ENCODE measurements at places on chromosomes 3 and 15. TPM values are rescaled to one million over a fixed set of nuclear protein-coding genes. Genes with fewer than 3 reads are reported as not detected.

The AADACL2 gene
- total RNA-seq = not detected

The GOLGA8J gene
- total RNA-seq = not detected

The TMC3 gene
- not detected for total RNA-seq

The RNU5B-1 gene
- not detected for total RNA-seq

The CCNL1 gene
- 184 TPM for total RNA-seq

The PAK6 gene
- total RNA-seq = not detected

The GPR87 gene
- not detected for total RNA-seq

The CTDSPL2 gene
- 98.8 TPM for total RNA-seq

The TMCO5A gene
- total RNA-seq = not detected

The C3orf52 gene
- 16.8 TPM for total RNA-seq

The SLC22A14 gene
- under 0.01 TPM for total RNA-seq

The MYRIP gene
- total RNA-seq = 10.1 TPM

The SMAD3 gene
- 9.2 TPM for total RNA-seq

All from dermis lymphatic vessel endothelial cell (primary cell).